ENCODE measurements at places on chromosomes 12 and 14.

DNA sequence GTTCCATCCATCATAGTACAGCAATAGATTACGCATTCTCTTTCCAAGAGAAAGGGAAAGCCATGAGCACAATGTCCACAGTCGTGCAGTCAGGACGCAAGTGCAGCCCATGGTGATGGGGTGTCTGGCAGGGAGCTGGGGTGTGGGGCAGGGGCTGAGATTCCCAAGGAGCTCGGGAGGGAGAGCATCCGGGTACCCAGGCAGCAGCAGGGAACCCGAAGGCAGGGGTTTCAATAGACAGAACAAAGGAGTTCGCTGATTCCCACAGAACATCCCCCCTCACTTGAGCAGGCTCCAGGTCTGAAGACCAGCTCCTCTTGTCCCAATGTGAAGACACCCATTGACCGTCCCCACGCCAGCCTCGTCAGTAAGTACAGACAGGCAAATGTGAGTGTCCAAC, 13.5 kb downstream of the ANHX start:
- DNase-seq = no peak

- no peak for DNase-seq
Observed at GRCh38 chr12:84161296-84161695, 751.3 kb downstream of the SLC6A15 start.

DNA sequence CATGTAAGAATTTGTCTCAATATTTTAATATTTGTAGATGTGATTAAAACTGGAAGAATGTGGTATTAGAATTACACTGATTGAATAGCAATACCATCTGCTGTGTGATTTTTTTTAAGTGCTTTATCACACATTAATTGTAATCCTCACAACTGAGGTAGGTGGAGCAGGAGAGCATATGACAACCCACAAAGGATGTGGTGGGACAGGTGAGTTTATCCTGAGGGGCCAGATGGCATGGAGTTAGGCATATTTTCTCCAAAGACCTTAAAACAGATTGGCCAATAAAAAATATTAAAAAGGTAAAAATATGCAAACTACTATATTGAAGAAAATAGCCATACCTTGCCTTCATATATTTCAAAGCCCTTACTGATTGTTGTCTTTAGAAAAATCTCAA, 7.8 kb downstream of the LRRC10 start:
- DNase-seq = no peak

DNA sequence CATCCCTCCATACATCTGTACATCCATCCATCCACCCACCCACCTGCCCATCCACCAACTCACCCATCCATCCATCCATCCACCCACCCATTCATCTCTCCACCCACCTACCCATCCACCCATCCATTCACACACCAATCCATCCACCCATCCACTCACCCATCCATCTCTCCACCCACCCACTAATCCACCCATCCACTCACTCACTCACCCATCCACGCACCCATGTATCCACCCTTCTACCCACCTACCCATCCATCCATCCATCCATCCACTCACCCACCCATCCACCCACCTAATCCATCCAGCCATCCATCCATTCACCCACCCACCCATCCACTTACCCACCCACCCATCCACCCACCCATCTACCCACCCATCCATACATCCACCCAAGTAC, 16.2 kb downstream of the GALNT9 start:
- DNase-seq = no peak

DNA sequence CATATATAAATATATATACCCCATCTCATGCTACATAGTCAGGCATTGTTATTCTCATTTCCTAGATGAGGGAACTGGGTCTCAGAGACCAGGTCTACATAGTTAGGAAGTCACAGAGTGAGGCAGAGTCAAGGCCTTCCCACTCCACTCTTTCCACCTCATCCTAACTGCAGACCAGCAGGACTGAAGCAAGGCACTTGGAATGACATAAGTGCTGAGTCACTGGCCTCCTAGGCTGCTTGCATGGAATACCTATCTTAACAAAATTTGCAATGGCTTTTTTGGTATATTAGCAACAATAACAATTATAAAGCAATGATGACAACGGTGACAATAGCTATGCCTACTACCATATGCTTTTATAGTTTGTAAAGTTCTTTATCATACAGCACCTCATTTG, 5.4 kb upstream of the ANO4 start:
- DNase-seq = no peak

- no peak for DNase-seq
Observed at GRCh38 chr14:104530646-104531045, 48.9 kb upstream of the C14orf180 start.

DNA sequence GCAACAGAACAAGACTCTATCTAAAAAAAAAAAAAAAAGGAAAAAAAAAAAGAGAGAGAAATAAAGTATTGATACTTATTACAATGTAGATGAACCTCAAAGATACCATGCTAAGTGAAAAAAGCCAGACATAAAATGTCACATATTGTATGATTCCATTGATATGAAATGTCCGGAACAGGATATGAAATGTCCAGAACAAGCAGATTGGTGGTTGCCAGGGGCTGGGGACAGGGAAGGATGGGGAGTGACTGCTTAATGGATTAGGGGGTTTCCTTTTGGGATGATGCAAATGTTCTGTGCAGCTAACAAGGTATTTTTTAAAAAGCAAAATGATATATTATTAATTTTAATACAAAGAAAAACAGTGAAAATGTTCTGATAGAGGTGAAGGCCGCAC, 5.0 kb downstream of the HVCN1 start:
- no peak for DNase-seq

DNA sequence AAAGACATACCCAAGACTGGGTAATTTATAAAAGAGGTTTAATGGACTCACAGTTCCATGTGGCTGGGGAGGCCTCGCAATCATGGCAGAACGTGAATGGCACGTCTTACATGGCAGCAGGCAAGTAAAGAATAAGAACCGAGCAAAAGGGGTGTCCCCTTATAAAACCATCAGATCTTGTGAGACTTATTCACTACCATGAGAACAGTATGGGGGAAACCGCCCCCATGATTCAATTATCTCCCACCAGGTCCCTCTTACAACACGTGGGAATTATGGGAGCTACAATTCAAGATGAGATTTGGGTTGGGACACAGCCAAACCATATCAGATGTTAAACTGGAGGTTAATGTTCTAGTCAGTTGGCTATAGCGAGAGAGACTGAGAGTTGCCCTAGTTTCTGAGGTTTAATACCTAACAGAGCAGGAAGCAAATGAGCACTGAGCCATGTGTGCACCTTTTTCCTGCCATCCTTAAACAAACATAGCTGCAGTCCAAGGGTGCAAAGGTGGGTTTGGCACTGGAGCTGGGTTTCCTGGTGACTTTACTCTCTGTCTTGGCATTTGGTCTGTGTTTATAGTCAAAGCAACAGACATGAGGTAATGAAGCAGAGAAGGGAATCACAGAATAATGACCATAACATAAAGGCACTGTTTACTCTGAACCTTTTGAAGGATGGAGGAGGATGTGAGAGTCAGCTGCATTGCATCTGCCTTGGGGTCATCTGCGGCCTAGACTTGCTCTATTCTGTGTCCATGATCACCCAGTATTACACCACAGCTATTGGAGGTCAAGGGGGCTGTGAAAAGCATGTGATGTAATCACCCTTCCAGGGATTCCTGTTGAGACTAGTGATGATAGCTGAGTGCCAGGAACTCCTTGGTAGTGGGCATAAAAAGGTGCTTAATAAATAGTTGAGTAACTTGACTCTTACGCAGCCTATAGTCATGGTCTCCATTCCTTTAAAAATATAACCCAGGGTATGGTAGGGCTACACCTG, 83.6 kb upstream of the USP44 start:
- DNase-seq = no peak

- DNase-seq = peak; percentile 10
Observed at GRCh38 chr12:51217133-51217967, 512 bp downstream of the POU6F1 start.

GRCh38 chr12:56087220-56087619, 7.3 kb downstream of the ERBB3 start:
- DNase-seq = no peak

- no peak for DNase-seq
Observed at GRCh38 chr12:38823738-38824137, 81.7 kb downstream of the CPNE8 start.

DNA sequence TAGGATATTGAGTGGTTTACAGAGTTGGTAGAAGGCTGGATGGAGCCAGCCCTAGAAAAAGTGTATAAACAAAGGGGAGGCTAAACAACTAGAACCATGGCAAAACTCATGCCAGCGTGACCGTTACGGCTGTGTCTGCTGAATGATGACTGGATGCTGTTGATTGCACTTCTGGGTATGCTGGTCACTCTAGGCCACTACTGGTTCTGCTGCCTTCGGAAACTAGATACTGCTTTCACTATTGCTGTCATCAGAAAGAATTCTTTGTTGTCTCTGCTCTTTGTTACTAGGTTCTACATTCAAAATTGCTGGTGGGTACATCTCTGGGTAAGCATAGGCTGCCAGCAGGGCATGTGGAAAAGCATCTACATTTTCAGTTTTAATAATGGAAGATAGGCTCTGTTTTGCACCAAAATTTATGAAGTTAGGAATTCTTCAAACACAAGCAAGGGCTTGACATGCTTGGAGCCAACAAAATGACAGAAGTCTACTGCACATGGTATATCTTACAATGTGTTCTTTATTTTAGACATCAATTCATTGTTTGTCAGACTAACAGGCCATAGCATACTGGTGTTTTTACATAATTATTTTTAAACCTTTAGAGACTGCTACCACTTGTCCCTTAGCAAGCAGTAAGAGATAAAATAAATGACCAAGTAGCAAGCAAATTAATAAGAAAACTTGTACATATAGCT, 15.4 kb downstream of the MON2 start:
- DNase-seq = no peak

- DNase-seq = no peak
Observed at GRCh38 chr14:89992273-89992672, 36.5 kb downstream of the TDP1 start.

GRCh38 chr14:56056031-56056430, 62.2 kb upstream of the PELI2 start:
- DNase-seq = no peak

DNA sequence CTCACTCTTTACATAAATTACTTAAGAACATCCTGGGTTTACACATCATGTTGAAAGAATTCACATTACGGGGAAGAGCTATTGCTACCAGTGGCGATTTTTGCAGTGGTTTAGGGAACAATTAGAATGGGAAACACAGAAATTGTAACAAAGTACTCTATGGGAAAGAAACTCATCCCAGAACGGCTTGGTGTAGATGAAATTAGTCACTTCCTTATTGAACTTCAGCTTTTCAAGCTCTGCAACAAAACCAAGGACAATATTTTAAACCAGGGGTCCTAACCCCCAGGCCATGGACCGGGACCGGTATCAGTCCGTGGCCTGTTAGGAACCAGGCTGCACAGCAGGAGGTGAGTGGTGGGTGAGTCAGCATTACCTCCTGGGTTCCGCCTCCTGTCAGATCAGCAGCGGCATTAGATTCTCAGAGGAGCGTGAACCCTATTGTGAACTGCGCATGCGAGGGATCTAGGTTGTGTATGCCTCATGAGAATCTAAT, 32.3 kb upstream of the FICD start:
- DNase-seq = no peak

GRCh38 chr14:38074754-38075153, 132.9 kb upstream of the SSTR1 start:
- no peak for DNase-seq

- no peak for DNase-seq
Observed at GRCh38 chr12:25623816-25624215, 70.7 kb upstream of the LMNTD1 start.

DNA sequence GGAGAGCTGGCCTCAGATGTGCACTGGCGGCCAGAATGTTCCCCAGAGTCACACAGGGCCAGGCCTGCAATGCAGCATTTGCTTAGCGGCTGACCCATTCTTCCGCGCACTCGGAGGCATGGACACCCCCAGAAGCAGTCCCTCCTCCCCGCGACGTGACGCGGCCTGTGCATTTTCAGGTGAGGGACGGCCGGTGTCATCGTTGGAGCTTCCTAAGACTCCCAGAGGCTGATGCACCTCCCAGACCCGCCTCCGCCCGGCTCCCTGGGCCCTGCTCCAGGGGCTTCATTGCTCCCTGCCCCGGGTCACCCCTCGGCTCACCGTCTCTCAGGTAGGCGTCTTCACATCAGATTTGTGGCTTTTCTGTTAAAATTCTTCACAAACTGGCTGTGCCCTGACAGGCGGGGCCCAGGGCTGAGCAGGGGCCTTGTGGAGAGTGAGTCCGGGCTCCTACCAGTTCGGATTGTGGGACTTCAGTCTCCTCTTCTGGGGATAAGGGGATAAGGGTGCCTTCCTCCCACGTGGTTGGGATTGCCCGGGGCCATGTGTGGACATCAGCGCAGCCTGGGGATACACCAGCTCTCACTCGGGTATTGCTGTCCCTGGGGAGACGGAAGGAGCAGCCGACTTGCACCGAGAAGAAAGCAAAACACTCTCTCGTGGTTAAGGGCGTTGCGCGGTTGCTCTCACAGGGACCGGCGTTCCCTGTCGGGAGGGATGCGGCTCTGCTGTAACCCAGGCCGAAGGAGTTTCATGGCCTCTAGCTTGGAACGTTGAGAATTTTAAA, 249.1 kb downstream of the ADGRD1 start:
- no peak for DNase-seq

DNA sequence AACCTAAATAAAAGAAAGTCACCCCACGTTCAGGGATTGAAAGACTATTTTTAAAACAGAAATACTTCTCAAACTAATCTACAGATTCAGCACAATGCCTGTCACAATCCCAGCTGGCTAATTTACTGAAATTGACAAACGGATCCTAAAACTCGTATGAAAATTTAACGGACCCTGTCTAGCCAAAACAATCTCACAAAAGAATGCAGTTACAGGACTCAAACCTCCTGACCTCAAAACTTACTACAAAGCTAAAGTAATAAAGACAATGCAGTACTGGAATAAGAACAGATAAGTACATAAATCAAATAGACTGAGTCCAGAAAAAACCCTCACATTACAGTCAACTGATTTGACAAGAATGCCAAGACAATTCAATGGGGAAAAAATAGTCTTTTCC, 48.8 kb downstream of the IPO8 start:
- DNase-seq = no peak

DNA sequence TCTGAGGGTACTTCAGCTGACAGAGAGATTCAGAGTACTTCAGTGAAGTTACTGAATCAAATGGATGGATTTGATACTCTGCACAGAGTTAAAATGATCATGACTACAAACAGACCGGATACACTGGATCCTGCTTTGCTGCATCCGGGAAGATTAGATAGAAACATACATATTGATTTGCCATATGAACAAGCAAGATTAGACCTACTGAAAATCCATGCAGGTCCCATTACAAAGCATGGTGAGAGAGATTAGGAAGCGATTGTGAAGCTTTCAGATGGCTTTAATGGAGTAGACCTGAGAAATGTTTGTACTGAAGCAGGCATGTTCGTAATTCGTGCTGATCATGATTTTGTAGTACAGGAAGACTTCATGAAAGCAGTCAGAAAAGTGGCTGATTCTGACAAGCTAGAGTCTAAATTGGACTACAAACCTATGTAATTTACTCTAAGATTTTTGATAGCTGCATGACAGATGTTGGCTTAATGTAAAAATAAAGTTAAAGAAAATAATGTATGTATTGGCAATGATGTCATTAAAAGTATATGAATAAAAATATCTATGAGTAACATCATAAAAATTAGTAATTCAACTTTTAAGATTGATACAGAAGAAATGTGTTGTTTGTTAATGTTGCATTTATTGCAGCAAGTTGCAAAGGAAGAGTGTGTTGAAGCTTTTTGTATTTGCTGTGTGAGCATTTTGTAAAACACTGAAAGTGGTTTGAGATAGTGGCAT, 136.1 kb upstream of the RAP1B start:
- no peak for DNase-seq

- DNase-seq = no peak
Observed at GRCh38 chr12:32918890-32919801, 22.6 kb upstream of the PKP2 start.

- no peak for DNase-seq
Observed at GRCh38 chr12:114293073-114293472, 112.9 kb downstream of the TBX5 start.

Measured in HL-60 (cell line).